ENCODE measurements at places on chromosomes 12 and 14. TPM values are rescaled to one million over a fixed set of nuclear protein-coding genes. Genes with fewer than 3 reads are reported as not detected.

The AMN gene
- total RNA-seq: 306 TPM

The PTPRQ gene
- total RNA-seq: 0.16 TPM

DNA sequence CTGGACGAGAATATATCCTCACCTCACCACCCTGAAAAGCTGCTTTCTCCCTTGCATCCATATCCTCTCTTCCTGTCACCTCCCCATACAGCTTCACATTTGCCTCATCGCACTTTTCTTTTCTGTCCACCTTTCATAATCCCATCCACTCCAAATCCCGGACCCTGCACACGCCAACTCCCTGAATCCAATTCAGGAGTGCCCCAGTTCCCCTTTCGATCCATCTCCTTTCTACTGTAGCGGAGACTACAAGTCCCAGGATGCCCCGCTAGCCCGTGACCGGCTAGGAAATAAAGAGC, 2.5 kb downstream of the TMEM253 start:
- no peak for DNase-seq

GRCh38 chr14:100306998-100307765, 938 bp upstream of the SLC25A29 start:
- DNase-seq: peak; percentile 32

DNA sequence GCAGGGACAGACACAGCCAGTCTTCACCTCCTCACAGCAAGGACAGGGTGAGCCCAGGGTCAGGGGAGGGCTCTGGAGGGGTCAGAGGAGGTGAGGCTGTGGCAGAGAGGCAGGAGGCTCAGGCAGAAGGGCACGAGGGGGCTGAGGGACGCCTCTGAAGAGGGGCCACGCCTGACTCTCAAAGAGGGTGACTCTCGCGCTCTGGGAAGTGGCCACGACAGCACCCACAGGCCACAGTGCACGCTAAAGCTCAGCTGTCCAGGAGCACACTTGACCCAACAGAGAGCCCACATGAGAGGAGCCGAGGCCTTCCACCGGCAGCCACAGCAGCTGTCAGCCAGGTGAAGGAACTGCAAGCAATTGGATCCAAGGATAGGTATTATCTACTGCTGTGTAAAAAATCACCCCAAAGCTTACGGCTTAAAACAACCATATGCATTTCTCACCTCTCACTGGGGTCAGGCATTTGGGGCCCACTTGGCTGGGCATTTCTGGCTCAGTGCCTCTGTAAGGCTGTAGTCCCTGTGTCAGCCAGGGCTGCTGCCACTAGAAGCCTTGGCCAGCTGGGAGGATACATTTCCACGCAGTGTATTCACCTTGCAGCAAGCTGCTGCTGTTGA, 27.8 kb downstream of the SLC6A12 start:
- no peak for DNase-seq

DNA sequence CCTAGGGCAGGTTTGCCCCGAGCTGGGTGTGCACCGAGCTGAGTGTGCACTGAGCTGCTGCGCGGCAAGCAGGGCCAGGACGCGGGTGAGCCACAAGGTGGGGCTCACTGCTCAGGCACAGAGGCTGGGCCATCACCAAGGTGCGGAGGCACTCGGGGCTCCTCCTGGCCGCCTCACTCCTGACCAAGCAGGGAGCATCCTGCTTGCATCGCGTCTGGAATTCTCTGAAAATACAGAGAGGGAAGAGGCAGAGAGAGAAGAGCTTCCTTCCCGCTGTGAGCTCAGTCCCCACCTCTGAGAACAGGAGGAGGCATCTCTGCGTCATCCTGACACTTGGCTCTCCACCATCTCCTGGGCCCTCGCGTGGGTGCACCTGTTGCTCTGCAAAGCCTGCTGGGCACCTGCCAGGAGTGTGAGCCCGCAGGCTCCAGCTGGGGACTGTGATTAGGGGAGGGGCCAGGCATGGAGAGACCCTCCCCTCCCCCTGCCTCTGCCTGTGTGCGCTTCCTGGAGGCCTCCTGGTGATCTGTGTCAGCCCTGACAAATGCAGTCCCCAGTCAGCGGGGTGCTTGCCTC, 116.3 kb downstream of the GLT1D1 start:
- peak; percentile 20 for DNase-seq

- DNase-seq: no peak
Measured at GRCh38 chr14:39014460-39014859, 88.6 kb downstream of the SEC23A start.

DNA sequence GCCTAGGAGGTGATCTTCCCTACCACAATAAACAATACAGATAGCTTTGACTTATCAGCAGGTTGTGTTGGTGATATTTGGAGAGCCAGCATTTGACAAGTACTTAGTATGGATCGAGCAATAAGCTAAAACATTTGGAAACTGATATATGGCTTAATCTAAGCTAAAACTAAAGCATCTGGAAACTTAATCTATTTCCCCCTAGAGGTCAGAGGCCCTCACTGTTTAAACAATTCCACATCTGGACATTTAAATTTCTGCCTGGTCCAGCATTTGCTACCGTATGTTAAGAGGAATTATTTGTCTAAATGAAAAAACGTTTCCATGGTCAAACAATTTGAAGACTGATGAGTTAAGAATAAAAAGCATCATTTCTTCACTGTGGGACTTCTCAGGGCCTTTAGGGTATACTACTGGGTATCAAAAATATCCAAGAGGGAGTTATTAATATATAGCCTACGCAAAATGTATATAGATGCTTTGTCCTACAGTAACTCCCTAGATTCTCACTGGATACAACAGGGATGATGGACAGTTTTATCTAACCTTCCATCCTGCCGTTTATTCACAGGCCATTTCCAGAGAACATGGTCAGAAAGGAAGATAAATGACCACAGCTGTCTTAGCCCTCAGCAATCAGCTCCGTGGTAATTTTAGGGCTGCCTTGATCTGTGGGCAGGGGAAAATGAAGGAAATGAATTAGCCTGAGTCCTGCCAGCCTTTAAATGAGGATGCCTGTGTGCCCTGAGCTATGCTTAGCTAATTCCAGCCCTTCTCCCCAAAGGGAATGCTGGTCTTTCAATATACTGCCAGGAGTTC, 135.4 kb upstream of the NUDT4 start:
- DNase-seq: no peak

GRCh38 chr14:61602003-61602732, 93.1 kb upstream of the HIF1A start:
- DNase-seq: no peak

GRCh38 chr12:80862531-80862930, 75.2 kb downstream of the LIN7A start:
- DNase-seq: no peak

DNA sequence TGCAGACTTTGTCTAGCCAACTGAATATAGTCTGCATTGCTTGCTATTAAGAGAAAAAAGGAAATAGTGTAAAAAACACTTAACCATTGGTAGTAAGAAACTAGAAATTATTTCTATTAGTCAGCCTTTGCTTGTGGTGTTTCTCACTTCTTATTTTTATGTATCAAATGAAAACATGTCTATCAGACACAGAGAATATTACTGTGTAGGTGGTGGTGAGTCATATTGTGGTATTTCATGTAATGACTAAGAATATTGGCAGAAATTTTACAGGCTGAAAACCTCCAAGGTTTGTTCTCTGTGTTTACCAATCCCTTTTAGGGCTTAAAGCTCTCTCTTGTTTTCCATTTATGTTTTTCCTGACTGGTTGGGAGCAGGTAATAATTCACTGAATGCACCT, 87.2 kb downstream of the DAAM1 start:
- DNase-seq: no peak

Measured in transverse colon (tissue), 4 donors.